SK-N-SH (cell line): ENCODE measurements at places on chromosomes 1 and 21. TPM values are rescaled to one million over a fixed set of nuclear protein-coding genes. Genes with fewer than 3 reads are reported as not detected.

MASP2 gene
- not detected in 2 replicates for polyA plus RNA-seq

ENAH gene
- polyA plus RNA-seq, result 48.9 and 72.0 TPM in 2 replicates

DNA sequence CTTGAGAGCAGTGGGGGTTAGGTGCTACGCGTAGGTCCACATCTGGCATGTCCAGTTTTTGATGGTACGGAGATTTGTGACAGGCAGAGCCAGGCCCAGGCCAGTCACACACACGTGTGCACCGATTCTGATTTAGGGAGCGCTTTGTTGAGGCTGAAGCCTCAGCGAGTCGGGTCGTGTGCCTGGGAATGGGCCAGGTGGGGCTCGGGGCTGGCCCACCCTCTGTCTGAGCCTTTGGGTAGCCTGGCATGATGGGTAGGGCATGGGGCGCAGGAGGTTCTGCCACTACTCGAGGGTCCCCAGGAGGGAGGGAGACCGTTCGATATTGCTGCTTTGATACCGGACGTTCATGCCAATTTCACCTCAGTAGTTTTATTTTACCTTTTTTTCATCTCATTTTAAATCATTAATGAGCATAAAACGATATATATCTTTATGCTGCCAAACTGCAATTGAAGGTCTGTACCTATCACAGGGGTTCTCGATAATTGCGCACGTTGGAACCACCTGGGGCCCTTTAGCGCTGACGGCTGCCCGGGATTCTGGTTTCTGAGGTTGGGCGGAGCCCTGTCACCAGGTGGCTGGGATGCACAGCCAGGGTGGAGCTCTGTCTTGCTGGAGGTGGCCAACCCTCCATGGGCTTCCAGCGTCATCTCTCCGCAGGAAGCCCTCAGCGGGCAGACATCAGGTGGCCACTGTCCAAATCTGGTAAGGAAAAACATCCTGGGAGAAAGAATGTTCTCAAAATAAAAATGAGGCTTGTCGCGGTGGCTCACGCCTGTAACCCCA lies 71.9 kb downstream of the SCCPDH start:
- DNase-seq, result no peak

GRCh38 chr1:107933736-107934135 lies 31.2 kb downstream of the VAV3 start:
- DNase-seq, result no peak

DNA sequence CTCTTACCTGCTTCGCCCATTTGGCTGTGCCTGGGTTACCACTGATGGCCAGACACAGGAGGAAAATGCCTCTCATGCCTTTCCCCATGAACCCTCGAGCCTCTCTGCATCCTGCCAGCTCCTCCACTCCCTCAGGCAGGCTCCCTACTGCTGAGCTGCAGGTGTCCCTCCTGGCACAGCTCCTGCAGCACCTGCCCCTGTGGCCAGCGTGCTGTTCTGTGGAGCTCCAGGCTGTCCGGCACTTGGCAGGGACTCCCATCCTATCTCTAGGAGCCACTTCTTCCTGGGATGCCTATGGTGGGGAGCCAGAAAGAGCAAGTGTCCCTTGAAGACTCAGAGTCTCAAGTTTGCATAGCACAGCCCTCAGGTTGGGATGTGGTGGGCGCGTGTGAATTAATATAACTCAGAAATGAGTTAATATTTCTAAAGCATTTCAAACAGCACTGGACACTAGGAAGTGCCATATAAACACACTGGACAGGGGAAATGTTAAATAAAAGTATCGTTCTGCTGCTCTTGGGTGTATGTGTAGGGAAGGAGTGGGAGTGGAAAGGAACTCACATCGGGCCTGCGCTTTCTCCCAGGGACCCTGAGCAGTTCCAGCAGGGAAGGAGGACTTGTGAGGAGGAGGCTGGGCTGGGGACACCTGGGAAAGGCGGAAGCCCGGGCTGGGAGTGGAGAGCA lies 2.7 kb downstream of the LRRC71 start:
- no peak for DNase-seq

DNA sequence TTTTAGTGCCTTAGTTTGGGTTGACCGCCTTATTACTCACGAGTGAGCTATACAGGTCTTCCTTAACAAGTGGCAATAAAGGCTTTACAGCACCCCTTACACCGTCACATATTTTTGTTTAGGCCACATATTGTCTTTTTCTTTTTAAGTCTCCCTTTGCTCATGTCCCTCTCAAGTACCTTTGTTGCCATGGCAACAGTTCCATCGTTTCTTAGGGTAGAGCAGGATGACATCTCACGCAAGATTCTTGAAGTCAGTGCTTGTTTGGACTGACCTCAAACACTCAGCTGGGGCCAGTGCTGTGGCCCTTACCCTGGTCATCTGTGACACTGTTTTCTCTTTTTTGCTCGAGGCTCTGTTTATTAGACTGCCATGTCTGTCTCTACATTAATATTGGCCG lies 69.8 kb downstream of the PBX1 start:
- no peak for DNase-seq
